ENCODE measurements at places on chromosomes 11 and 22. TPM values are rescaled to one million over a fixed set of nuclear protein-coding genes. Genes with fewer than 3 reads are reported as not detected.

Gene NPTXR
- 7.8 TPM for total RNA-seq

Gene CRYBB3
- total RNA-seq, result 0.39 TPM

DNA sequence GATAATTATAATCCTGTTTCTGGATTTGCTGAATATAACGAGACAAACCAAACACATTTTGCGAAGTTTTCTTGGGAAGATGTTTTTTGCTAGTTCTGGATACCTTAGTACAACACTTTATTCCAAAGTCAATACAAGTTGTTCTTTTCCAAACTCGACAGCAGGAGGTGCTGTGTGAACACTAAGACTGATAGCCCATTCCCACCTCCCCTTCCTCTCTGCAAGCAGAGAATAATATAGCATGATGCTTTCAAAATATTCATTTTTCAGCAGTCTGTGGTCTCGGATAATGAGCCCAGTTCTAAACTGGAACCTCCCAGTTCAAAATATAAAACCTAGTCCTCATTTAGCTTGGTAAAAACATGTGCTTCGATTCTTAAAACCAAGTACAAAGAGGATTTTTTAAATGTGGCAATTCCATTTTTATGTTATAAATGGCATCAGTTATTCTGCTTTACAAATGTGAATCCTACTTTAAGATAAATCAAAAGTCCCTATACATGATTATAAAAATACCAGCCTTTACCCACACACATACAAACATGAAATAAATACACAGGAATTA is 129.1 kb downstream of the DCDC1 start:
- no peak overlapping the region for H3K27ac ChIP-seq
- H3K27me3 ChIP-seq, result no peaks in the 10 kb centered on the region
- no peaks in the 10 kb centered on the region for H3K36me3 ChIP-seq
- no peak overlapping the region for H3K4me3 ChIP-seq
- peak; percentile 40 for DNase-seq
- H3K4me1 ChIP-seq, result peaks cover 4% of the 10 kb centered on the region

DNA sequence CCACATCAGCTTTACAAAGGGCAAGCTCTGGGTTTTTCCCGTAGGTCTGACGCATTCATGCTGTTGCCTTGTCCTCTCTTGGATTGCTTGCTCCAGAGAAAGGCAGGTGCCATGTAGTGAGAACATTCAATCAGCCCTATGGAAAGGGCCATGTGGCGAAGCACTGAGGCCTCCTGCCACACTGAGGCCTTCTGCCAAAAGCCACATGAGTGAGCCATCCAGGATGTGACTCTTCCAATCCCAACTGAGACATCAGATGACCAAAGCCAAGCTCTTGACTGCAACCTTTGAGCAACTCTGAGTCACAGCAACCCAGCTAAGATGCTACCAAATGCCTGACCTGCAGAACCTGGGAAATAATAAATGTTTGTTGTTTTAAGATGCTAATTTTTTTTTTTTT is 9.0 kb upstream of the PANX3 start:
- H3K27ac ChIP-seq, result no peak overlapping the region
- peaks cover 4% of the 10 kb centered on the region for H3K4me1 ChIP-seq
- H3K4me3 ChIP-seq, result no peak overlapping the region
- H3K36me3 ChIP-seq, result no peaks in the 10 kb centered on the region
- no peaks in the 10 kb centered on the region for H3K27me3 ChIP-seq

GRCh38 chr11:115950660-115951059 is 446.4 kb upstream of the CADM1 start:
- H3K27me3 ChIP-seq, result no peaks in the 10 kb centered on the region
- H3K4me1 ChIP-seq, result no peaks in the 10 kb centered on the region
- no peak overlapping the region for H3K4me3 ChIP-seq
- no peak overlapping the region for H3K27ac ChIP-seq
- H3K36me3 ChIP-seq, result no peaks in the 10 kb centered on the region
- no peak for DNase-seq

DNA sequence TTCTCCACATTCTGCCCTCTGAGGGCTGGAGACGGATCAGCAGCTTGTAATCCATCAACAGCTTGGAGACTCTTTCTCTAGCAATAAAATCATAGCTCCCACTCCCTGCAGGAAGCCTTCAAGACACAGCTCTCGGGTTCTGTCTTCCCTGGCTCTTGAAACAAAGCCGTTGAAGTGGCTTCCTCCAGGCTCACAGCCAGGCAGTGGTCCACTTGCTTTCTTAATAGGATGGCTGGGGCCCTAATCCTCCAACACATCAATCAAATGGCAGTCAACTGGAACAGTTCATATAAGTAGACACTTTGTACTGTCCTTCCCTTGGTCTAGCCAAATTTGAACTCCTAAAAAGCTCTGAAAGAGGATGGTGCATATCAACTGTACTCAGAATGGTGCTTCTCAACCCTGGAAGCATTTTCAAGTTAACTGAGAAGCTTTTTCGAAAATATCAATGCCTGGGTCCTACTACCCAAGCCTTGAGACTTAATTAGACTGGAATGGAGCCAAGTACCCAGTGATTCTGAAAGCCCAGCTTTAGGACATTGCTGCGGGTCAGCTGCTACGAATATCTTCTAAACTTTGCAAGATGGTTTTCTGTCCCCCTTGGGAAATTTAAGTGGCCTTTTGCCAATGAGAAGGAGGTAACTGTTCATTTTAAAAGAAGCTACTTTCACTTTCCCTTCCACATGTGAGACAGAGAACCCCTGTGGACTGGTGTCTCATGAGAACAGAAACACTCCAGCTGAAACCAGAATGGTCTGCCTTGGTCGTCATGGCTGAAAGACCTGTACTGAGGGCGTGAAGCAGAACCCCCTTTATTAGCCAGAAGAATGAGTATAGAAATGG is 74.7 kb downstream of the SC5D start:
- H3K27me3 ChIP-seq, result no peaks in the 10 kb centered on the region
- no peak overlapping the region for H3K27ac ChIP-seq
- DNase-seq, result no peak
- no peak overlapping the region for H3K4me3 ChIP-seq
- no peaks in the 10 kb centered on the region for H3K36me3 ChIP-seq

DNA sequence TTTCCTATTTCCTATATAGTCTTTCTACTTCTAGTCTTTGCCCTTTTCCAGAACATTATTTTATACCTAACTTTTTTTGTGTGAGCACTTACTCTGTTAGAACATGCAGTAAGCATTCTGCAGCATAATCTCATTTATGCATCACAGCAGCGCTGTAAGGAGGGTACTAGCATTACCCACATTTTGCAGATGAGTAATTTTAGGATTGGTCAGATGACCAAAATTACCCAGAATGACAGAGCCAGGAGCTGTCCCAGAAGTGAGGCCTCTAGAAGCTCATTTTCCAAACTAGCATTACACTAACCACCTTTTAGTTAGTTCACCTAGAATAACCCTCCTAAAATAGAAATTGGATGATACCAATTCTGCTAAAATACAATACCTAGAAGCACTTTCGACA is 47.1 kb upstream of the ARHGAP32 start:
- H3K27me3 ChIP-seq, result no peaks in the 10 kb centered on the region
- peaks cover 2% of the 10 kb centered on the region for H3K36me3 ChIP-seq
- H3K27ac ChIP-seq, result no peak overlapping the region

Gene ZNF215
- 18.2 TPM for total RNA-seq

GRCh38 chr22:39144101-39144767 is 8.2 kb downstream of the CBX7 start:
- H3K4me1 ChIP-seq, result peaks cover 2% of the 10 kb centered on the region
- no peaks in the 10 kb centered on the region for H3K36me3 ChIP-seq
- H3K27me3 ChIP-seq, result no peaks in the 10 kb centered on the region
- peak; percentile 56 for DNase-seq

GRCh38 chr11:22699388-22699787 is 33.0 kb downstream of the GAS2 start:
- no peaks in the 10 kb centered on the region for H3K36me3 ChIP-seq
- no peak for DNase-seq
- H3K4me1 ChIP-seq, result no peaks in the 10 kb centered on the region
- H3K27ac ChIP-seq, result no peak overlapping the region
- H3K27me3 ChIP-seq, result no peaks in the 10 kb centered on the region
- no peak overlapping the region for H3K4me3 ChIP-seq

Gene CCDC116
- total RNA-seq, result 0.22 TPM

Data from H9 (cell line).